Lung (tissue), 17 donors: ENCODE measurements at places on chromosomes 2 and 18. TPM values are rescaled to one million over a fixed set of nuclear protein-coding genes. Genes with fewer than 3 reads are reported as not detected.

GRCh38 chr2:241443486-241444223 lies 64.7 kb downstream of the STK25 start:
- H3K4me1 ChIP-seq: no peaks in the 10 kb centered on the region
- H3K27me3 ChIP-seq: no peaks in the 10 kb centered on the region
- peaks cover 16% of the 10 kb centered on the region for H3K36me3 ChIP-seq
- no peak overlapping the region for H3K27ac ChIP-seq
- DNase-seq: no peak

DNA sequence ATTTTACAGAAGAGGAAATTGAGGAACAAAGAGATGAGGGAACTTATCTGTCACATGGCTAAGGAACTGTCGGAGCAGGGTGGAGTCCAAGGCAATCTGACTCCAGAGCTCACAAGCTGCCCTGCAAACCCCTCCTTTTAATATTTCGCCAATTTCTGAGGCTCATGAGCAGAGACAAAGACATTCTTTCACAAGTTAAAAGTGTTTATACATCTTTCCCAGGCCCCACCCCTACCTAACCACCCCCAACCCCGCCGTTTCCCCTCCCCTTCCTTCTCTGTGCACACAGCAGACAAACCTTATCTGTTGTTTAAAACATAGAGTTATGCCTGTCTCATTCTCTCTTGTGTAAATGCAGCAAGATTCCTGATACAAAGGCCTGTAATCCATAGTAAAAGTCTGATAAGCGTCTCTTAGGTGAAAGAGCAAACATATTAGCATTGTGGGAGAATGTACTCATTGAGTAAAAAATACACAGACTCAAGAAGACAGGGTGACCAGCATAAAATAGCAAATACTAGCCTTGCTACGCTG lies 44.3 kb downstream of the EPHA4 start:
- no peaks in the 10 kb centered on the region for H3K27me3 ChIP-seq
- no peaks in the 10 kb centered on the region for H3K36me3 ChIP-seq
- no peak overlapping the region for H3K4me3 ChIP-seq
- peak overlapping the region; percentile 21 for H3K27ac ChIP-seq
- H3K4me1 ChIP-seq: peaks cover 12% of the 10 kb centered on the region

Gene IL18R1
- 7.5 TPM for total RNA-seq

GRCh38 chr2:20544153-20544747 lies 97.4 kb downstream of the RHOB start:
- no peaks in the 10 kb centered on the region for H3K4me1 ChIP-seq
- no peaks in the 10 kb centered on the region for H3K27me3 ChIP-seq
- no peak overlapping the region for H3K27ac ChIP-seq
- no peak overlapping the region for H3K4me3 ChIP-seq
- H3K36me3 ChIP-seq: no peaks in the 10 kb centered on the region
- no peak for DNase-seq

Gene COBLL1
- total RNA-seq: 86.5 TPM
